NCI-H2081 treated with DMSO at 0.1 percent for 48 hours (cell line): ENCODE measurements at places on chromosomes 7 and 10.

DNA sequence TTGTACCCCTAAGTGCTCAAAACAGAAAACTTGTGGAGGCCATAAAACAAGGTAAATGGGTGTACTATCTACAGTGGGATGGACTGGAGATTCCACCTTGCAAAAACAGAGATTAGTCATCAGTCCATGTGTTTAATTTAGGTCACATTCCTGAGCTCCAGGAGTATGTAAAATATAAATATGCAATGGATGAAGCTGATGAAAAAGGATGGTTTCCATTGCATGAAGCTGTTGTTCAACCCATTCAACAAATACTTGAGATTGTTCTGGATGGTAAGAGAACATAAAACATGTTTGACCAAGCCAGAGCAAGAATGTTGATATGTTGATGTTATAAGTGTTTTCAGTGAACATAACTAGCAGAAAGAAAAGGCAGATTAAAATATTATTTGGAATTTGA lies 14.6 kb downstream of the ASB15 start:
- DNase-seq: no peak

DNA sequence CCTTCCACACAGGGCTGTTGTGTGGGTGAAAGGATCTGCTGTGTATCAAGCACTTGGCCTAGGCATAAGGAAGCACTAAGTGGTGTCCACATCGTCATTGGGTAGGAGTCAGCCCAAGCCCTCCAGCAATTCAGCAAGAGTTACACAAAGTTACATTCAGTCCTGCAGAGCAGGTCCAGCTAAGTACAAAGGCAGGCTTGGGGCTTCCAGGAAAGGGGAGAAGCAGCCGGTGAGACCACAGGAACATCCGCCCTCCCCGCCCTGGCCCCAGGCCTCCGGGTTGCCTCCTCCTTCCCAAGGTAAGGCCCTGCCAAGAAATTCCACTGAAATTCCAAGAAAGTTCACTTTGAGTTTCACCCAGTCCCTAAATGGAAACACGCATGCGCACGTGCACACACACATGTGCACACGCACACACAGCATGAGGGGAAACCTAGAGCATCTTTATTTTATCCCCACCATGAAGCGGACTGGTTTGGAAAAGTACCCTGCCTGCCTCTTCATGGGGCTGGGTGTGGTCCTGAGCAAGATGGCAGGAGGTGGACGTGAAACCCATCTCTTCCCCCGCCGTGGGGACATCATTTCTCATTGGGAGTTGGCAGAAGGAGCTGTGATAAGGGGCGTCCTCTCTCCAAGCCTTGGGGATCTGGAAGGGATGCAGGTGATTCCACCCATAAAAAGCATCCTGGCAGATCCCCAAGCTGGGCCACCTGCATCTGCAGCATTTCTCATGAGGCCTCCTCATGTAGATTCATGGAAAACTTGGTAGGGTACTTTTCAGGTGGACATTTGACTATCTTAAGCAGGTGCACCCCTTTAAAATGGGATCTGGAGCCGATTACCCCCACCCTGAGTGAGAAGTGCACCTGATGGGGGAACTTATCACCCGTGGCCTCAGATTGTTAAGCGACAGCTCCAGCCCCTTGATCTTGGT lies 69.1 kb upstream of the NANOS1 start:
- no peak for DNase-seq

DNA sequence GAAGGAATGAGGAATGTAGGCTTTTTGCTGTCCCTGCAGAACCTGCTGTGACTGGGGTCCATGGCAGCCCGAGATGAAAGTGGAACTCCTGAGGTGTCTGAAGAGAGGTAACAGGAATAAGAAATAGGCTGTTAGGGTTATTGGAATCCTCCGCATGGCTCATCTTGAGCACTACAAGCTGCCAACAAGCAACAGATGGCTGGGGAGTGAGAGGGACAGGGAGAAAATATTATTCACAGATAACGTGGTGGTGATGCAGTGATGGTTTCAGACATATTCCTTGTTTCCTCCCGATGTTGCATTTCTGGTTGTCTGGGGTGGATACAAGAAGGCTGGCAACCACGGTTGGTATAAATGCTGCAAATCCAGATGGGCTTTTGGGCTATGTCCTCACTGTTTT lies 46.1 kb downstream of the AP3M1 start:
- no peak for DNase-seq

GRCh38 chr10:110844617-110844881 lies 27.2 kb upstream of the PDCD4 start:
- DNase-seq: no peak

DNA sequence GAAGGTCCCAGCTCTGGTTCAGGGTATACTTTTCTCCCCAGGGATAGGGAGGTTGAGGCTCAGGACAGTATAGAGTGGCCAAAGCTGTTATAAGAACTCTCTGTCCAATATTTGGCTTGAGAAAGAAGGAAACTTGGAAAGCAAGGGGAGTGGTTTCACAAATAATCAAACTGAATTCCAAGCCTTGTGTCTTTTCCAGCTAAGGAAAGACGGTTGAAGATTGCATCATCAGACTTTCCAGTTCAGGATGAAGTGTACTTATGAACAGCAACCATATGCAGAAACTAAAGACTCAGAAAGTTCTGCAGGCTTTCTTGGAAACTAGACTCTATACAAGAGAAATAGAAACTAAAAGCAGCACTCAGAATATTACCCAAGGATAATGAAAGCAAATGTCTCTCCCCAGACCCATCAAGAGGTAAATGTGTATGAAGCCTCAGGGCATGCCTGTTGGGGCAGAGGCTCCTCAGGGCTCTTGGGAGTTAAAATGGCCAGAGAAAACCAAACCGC lies 46.4 kb downstream of the RAMP3 start:
- no peak for DNase-seq

DNA sequence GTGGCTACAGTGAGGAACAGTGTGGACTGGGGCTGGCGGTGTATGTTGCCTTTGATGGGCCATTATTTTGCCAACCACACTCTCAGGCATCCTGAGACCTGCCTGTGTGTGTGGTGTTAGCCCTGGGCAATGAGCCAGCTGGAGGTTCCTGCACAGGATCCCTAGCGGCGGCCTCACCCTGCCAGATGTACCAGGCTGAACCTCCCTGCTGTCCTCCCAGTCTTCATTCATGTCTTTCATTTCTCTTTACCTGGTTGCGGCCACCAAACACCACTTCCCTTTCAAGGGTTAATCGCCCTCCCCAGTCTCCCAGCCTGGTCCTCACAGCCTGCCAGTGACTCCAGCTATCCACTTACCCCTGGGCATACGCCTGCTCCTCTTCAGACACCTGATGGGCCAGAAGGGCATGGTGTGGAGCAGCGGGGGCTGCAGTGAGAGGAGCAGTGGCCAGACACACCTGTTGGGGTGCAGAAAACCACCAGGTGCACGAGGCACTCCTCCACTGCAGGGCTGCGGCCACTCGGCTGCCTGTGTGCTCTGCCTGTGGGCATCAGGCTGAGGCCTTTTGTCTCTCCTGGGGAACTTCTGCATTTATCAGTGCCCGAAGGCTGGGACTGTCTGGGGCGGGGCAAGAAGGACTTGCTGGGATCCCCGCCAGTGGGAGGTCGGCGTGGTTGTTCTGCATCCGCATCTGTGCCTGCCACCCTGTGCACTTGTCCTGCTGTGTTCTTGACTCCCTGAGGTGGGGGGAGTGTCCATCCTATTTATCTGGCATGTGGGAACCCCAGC lies 111.6 kb downstream of the ARHGAP22 start:
- no peak for DNase-seq

DNA sequence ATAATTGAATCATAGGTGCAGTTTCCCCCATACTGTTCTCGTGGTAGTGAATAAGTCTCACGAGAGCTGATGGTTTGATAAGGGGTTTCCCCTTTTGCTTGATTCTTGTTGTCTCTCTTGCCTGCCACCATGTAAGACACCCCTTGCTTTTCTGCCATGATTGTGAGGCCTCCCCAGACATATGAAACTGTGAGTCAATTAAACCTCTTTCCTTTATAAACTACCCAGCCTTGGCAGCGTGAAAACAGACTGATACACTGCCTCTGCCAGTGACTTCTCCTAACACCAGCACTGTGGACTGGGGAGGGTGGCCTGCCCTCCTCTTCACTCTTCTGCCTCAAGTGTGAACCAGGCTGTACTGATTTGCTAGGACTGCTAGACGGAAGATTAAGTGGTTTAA lies 108.6 kb downstream of the RAB11FIP2 start:
- DNase-seq: no peak

- DNase-seq: no peak
Observed at GRCh38 chr10:12720217-12720981, 281.1 kb downstream of the CCDC3 start.

GRCh38 chr7:7491044-7491443 lies 44.6 kb downstream of the COL28A1 start:
- no peak for DNase-seq

DNA sequence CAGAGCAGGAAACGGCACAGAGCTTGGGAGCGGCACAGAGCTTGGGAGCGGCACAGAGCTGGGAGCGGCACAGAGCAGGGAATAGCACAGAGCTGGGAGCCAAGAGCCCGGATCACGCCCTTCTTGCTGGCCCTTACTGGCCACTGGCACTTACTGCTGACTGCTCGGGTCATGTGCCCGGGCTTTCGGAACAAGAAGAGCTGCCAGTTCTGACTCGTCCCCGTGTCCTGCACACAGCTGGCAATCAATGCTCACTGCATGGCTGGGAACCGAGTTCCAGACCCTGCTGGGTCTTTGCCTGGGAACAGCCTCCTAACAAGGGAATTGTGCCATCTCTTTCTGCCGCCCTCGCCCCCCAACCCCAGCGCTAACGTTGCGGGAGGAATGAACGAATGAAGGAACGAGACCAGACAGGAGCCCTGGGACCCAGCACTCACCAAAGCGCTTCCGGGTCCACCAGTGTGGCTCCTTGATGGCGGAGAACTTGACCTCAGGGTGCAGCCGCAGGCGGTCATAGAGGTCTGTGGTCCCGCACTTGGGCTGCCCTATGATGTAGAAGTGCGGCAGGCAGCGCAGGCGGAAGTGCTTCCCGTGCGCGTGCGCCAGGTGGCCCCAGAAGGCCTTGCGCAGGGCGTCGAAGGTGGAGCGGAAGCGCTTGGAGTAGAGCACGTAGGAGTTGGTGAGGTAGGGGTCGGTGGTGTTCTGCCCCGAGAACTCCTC lies 49.1 kb downstream of the CHST15 start:
- DNase-seq: no peak

DNA sequence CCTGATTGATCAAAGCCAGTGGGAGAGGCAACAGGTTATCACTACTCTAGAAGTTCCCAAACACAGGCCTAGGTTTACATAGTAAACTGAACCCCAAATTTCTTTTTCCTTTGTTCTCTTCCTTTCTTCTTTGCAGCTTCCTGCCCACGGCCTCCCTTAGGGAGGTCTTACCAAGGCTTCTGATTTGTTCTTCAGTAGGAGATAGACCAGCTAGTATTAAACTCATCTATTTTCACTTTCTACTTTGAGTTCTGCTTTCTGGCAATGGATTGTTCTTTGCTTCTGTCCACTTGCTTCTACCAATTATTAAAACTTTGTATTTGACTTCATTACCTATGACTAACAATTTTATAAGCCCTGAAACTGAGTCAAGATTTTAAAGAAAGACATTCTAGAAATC lies 251.2 kb upstream of the FZD1 start:
- no peak for DNase-seq

- DNase-seq: no peak
Observed at GRCh38 chr7:112185005-112185834, 21.0 kb downstream of the DOCK4 start.

DNA sequence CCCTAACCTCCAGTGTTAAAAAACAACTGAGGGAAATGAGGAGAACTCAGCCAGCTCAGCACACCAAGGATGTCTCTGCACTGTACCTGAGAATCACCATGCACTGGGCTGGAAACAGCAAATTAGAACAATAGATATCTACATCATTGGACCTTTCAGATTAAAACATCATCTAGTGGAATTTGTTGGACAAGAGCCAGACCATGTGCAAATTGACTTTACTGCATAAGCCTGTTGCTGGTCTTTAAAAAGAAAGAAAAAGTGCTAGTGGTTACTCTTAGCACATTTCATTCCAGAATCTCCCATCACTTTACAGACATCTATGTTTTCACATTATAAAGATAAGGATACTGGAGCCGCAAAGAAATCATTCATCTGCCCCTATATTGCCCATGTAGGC lies 75.4 kb downstream of the FGFR2 start:
- DNase-seq: no peak

DNA sequence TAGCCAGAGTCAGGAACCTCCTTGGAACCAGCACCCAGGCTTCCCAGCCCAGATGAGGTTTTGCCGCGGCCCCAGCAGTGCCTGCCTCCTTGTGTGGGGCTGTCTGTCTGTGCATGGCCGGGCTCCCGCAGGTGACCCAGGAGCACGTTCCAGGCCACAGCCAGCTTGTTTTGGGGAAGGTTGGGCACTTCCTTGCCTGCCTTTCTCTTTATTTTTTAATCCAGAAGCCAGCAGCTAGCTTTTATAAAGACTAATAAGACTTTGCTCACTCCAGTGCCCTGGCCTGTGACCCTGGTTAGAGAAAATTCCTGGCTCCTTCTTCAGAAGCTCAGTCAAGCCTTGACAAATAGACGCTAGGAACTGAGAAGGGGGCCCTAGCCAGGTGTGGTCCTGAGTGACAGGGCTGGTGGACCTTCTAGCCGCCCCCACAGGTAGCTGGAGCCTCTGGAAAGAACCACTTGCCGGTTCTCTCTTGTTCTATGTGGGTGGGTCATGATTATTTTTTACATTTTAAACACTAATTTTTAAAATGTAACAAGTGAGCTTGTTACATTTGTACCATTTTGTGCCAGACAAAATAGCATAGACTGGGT lies 837 bp downstream of the SLC29A3 start:
- no peak for DNase-seq

GRCh38 chr10:32059472-32059871 lies 3.2 kb upstream of the KIF5B start:
- DNase-seq: no peak

DNA sequence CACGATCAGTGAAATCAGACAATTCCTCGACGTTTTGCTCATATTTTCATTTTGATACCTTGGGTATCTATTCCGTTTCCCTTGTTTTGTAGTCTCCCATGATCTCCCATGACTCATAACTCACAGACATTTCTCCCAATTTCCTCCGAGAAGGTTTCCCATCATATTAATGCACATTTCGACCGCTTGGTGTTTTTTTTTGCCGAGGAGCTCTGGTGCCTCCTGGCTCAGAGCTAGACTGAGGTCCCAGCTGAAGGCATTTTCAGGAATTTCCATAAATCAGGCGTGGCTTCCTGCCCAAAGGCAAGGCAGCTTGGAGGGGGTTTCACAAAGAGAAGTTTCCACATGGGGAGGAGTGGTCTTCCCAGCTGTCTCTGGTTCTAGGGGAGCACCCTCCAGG lies 148.2 kb upstream of the TNS3 start:
- DNase-seq: no peak
